ENCODE measurements at places on chromosomes 1 and 21.

- DNase-seq: no peak
Measured at GRCh38 chr1:5269901-5270300, 615.5 kb downstream of the AJAP1 start.

DNA sequence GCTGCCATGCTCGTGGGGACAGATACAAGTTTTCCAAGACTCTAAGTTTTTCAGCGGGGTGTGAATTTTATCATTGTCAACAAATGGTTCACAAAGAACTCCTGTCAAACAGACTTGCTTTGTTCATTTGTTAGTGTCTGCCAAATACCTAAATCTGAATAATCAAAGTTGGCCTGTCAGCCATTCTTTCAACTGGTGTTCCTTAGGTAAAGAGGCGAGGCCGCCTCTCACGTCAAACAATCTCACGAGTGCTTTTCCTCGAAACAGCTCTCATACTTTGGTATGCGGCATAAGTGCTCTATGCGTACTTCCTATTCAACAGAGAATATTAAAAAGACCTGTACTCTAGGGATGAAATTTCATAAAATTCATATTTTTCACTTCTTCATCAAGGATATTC, 51.4 kb upstream of the KANK4 start:
- no peak for DNase-seq

GRCh38 chr1:166089804-166090203, 77.0 kb downstream of the FAM78B start:
- DNase-seq: no peak

GRCh38 chr1:38014171-38014570, 1.6 kb downstream of the UTP11 start:
- DNase-seq: no peak

DNA sequence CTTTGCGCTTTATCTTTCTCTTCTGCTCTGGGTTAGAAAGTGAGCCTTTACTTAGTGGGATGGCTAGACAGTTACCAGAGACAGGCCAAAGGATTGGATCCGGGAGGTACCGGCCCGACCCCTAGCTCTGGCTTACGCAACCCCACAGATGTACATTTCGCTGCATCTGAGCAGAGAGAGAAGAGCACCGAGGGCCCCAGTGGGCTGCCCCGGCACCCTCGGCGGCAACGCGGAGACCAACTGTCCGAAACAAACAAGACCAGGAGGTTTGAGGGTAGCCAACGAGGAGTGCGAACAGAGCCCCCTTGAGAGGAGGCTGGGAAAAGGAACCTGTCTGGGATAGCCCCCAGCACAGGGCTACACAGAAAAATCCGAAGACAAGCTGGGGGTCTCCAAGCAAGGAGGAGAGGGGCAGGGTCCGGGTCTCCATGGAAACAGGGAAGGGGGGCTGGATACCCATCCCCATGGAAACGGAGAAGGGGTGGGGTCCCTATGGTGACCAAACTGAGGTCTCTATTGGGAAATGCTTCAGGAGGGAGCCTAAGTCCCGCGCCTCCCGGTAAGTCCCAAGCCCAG, 373 bp downstream of the MTF1 start:
- DNase-seq: no peak

DNA sequence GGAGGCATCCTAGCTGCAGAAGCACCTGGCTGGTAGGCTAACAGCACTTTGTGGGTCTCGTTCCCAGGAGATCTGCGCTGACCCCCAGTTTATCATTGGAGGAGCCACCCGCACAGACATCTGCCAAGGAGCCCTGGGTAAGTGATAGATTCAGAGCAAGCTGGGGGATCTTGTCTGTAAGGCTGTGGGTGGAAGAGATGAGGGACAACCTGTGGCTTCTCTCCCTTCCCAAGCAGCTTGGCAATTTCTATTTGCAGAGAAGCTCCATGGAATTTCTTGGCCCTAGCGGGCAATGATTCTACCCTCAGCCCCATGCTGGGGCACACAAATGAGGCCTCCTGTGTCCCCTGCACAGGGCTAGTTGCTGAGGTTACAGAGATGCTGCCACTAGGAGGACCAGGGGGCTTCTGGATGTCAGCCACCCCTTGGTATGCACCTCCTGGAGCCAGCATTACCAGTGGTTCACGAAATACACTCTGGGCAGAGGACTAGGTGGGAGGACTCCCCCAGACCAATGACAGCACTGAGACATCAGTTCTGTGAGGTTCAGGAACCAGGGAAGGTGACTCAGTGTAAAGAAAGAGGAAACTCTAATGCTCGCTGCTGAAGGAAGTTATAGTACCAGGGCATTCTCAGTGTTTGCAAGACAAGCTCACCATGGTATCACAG, 5.5 kb downstream of the CAPN2 start:
- DNase-seq: no peak

DNA sequence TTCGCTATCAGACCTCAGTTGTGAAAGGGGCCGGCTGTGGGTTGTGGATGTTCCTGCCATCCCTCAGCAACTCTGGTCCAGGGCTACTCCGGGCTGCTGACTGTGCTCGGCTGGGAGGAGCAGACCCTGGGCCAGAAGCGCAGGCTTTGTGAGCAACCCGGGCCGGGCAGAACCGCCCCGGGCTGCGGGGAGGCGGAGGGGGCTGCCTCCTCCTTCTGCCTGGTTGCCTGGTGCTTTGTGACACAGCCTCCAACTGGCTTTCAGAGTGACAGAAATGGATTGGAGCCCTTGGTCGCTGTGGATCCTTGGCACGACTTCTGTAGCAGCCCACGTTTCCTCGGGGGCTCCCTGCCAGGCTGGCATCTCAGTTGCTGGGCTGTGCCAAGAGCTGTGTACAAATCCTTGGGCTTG, 10.0 kb downstream of the DRAXIN start:
- no peak for DNase-seq

DNA sequence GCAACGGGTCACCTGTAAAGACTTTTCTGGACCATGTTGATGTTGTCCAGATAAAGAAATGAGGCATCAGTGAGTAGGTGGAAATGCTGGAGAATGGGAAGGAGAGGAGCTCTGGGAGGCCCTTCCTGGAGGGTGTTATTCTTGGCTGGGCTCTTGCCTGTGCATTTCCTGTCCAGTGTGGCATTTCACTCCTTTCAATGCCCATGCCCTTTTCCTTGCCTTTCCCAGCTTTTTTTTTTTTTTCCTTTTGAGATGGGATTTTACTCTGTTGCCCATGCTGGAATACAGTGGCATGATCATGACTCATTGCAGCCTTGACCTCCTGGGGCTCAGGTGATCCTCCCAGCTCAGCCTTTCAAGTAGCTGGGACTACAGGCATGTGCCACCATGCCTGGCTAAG, 11.8 kb downstream of the NOS1AP start:
- DNase-seq: no peak

GRCh38 chr1:244092293-244092963, 41.3 kb downstream of the ZBTB18 start:
- no peak for DNase-seq

Measured in T-helper 22 cell (primary cell).